ENCODE measurements at places on chromosomes 7 and 10. TPM values are rescaled to one million over a fixed set of nuclear protein-coding genes. Genes with fewer than 3 reads are reported as not detected.

EN2 gene
- 0.42 TPM for polyA plus RNA-seq

CPA2 gene
- polyA plus RNA-seq = 0.28 TPM

UBE2D4 gene
- polyA plus RNA-seq = 19.8 TPM

C10orf90 gene
- polyA plus RNA-seq = 0.70 TPM

FAM131B gene
- polyA plus RNA-seq = 2.6 TPM

NKX1-2 gene
- not detected for polyA plus RNA-seq

AKR1C3 gene
- polyA plus RNA-seq = 63.1 TPM

PLEKHS1 gene
- 0.11 TPM for polyA plus RNA-seq

IGFBP1 gene
- 0.46 TPM for polyA plus RNA-seq

SLC13A1 gene
- 26.2 TPM for polyA plus RNA-seq

EEPD1 gene
- polyA plus RNA-seq = 6.5 TPM

PNLIPRP2 gene
- polyA plus RNA-seq = not detected

CUBN gene
- 202 TPM for polyA plus RNA-seq

ITGB8 gene
- polyA plus RNA-seq = 33.1 TPM

DRGX gene
- not detected for polyA plus RNA-seq

HBP1 gene
- 138 TPM for polyA plus RNA-seq

GRID1 gene
- 1.6 TPM for polyA plus RNA-seq

EBLN1 gene
- polyA plus RNA-seq = not detected

CDK1 gene
- 94.0 TPM for polyA plus RNA-seq

NACAD gene
- 9.4 TPM for polyA plus RNA-seq

PGAM2 gene
- 1.7 TPM for polyA plus RNA-seq

PLAC9 gene
- 29.3 TPM for polyA plus RNA-seq

SFRP4 gene
- polyA plus RNA-seq = 2.2 TPM

C10orf67 gene
- 2.0 TPM for polyA plus RNA-seq

CAMK1D gene
- 13.0 TPM for polyA plus RNA-seq

POLR2J3 gene
- 80.1 TPM for polyA plus RNA-seq

GTPBP4 gene
- polyA plus RNA-seq = 57.9 TPM

MAPK8 gene
- 77.2 TPM for polyA plus RNA-seq

ARHGAP22 gene
- polyA plus RNA-seq = 1.2 TPM

Data from renal cortex interstitium (tissue), 15 donors.